ACHN (cell line): ENCODE measurements at places on chromosomes 12 and 14.

DNA sequence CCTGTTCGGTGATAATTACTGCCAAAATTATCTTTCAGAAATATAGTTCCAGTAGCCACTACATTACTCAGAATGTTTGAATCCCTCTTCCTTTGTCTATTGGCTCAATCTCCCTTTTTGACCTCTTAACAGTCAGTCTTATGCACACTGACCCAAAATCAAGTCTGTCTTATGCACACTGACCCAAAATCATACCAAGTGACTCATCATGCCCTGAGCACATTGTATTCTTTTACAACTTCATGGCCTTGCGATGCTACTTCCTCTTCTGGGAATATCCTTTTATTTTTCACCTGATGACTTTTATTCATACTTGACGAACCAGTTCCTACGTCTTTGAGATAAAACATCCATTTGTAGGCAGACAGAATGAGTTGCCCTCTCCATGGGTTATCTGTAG lies 182.3 kb downstream of the NPAS3 start:
- no peak for DNase-seq

DNA sequence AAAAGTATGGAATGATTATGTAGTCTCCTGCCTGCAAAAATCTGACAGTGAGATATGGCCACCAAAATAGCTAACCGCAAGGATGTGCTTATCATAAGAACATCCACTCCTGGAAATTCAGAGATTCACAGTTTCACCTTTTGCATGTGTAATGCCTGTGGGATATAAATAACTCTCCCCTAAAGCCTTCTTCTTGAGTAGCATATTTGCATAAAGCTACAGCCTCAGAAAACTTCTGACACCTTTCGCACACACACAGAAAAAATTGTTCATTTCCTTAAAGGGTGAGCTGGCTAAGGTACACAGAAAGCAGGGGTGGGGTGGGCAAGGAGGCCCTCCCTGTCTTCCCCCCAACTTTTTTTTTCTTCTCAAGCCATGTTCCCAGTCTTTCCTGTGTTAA lies 3.1 kb upstream of the IGF1 start:
- no peak for DNase-seq

DNA sequence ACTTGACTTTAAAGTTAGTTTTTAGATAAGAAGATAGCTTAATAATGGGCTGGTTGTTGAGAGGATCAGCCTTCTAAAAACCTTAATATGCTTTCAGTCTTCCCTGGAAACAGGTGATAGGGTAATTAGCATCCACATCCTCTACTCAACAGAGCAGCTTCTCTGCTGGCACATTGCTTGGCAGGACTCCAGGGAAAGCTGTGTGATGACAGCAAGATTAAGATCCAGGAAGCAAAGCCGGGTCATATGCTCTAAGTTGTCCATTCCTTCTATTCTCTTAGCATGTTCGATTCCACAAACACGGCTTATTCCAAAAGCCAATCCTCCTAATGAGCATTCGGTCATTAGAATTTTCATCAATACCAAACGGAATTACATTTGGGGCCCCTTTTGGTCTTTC lies 87.0 kb downstream of the HMGA2 start:
- peak; percentile 57 for DNase-seq

- no peak for DNase-seq
Measured at GRCh38 chr14:61911574-61911973, 149.4 kb downstream of the SNAPC1 start.

- DNase-seq, result no peak
Measured at GRCh38 chr14:37501877-37502276, 93.2 kb downstream of the FOXA1 start.

DNA sequence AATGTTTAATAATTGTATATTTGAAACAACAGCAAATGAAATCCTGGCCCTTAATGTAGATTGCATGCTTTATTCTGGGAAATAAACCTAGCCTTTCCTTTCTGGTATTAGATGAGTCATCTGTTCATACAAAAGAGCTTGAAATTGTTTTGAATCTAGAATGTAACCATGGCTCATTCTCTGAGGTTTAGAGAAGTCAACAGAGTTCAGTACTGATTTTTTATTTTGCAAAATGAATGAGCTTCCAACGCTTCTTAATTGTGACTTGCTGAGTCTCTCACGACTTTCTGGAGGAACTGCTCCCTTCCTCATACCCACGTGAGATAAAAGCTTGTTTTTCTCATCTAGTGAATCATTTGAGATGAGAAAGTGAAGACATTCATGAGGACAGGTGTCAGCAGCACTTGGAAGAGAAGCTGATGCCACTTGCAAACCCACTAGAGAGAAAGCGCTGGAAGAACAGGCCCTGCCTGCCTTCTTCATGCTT lies 509.6 kb downstream of the VRK1 start:
- DNase-seq, result no peak

DNA sequence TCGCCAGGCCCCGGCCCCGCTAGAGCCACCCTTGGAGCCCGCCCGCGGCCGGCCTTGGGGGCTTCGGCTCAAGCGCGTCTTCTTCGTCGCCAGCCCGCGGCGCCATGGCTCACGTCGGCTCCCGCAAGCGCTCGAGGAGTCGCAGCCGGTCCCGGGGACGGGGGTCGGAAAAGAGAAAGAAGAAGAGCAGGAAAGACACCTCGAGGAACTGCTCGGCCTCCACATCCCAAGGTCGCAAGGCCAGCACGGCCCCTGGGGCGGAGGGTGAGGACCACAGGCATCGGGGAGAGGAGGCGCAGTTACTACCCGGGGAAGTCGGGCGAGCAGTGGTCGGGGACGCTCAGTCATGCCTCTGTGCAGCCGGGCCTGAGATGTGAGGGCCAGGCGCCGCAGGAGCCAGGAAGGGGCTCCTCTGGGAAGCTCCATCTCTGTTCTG lies 573 bp downstream of the ARL6IP4 start:
- peak; percentile 39 for DNase-seq

DNA sequence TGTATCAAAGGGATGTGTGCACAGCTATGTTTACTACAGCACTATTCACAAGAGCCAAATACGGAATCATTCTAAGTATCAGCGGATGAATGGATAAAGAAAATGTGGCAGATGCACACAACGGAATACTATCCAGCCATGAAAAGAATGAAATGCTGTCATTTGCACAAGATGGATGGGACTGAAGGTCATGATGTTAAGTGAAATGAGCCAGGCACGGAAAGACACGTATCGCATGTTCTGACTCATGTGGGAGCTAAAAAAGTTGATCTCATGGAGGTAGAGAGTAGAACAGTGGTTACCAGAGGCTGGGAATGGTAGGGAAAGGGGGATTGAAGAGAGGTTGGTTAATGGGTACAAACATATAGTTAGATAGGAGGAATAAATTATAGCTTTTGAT lies 25.9 kb upstream of the ISM2 start:
- DNase-seq, result no peak

- DNase-seq, result no peak
Measured at GRCh38 chr12:117547209-117547608, 185.8 kb upstream of the NOS1 start.

GRCh38 chr14:68680541-68681051 lies 112.3 kb downstream of the ZFP36L1 start:
- no peak for DNase-seq

GRCh38 chr12:89235189-89235993 lies 116.9 kb downstream of the DUSP6 start:
- DNase-seq, result no peak

DNA sequence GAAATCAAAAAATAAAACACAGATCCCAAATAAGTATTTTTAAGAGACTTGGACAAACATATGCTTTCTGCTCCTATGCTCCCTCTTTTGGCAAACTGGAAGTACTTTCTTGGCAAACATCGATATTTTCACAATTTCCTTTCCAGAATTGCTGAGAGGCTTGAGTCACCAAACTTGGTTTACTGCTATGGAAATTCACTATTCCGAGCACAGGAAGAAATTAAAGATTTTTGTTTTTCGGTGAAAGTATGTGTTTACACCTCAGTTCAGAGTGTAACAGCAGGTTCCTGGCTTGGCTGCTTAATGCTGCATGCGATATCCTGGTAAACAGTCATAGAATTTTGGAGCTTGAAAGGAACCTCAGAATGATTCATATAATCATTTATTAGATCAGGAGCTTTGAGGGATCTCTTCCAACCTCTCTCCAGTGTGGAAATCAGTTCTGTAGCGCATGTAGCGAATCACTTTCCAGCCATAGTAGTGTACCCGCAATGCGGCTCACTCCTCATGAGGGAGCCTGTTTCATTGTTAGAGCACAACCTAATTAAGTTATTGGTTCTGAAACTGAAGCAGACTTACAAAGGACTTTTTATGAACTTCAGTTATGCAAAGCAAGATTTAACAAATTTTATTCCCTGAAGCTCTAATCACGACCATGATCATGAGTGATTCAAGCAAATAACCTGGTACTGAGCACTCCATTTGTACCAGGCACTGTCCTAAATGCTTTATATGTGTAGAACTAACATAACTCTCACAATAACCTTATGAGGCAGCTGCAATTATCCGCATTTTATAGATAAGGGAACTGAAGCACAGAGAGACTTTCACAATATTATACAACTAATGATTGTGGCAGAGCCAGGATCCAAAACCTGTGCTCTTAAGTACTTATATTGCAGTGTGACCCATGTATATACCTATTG lies 56.4 kb upstream of the ATP2A2 start:
- DNase-seq, result peak; percentile 84

- peak; percentile 8 for DNase-seq
Measured at GRCh38 chr14:39469094-39469710, 37.0 kb upstream of the FBXO33 start.
